ENCODE measurements at places on chromosomes 7 and 10.

DNA sequence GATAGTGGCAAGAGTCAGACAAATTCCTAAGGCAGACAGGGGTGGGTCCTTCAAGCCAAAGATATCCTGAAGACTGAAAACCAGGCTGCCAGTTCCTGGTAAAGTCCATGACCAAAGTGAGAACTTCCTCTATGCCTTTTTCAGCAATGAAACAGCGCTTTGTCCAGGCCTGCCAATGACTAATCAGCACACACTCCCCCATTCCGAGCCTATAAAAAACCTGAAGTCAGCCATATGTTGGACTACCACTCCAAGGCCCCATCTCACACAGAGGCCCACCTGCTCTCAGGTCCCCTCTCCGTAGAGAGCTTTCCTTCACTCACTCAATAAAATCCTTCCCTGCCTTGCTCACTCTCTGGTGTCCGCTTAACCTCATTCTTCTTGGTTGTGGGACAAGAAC is 402.2 kb downstream of the ANKRD7 start:
- no peak for DNase-seq

GRCh38 chr10:124677293-124677699 is 66.9 kb downstream of the FAM53B start:
- no peak for DNase-seq

DNA sequence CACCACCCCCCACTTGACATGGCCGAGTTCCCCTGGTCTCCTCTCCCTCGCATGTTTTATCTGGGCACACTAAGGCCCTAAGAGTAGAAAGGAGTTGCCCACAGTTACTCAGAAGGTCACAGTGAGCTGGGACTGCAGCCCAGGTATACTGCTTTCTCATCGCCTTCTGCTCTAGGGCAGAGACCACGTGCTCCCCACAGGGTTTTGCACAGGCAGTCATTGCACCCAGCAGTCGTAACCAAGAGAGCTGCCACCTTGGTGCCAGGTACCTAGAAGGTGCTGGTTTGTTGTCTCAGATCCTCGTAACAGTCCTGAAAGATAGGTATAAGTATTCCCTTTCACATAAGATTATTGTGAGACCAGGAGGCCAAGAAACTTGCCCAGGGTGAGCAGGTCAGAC is 1.8 kb downstream of the MINDY4 start:
- no peak for DNase-seq

- no peak for DNase-seq
These were observed 37.6 kb downstream of the AKR1C4 start for GRCh38 chr10:5234106-5234860.

GRCh38 chr10:124688889-124689670 is 55.1 kb downstream of the FAM53B start:
- peak; percentile 96 for DNase-seq

DNA sequence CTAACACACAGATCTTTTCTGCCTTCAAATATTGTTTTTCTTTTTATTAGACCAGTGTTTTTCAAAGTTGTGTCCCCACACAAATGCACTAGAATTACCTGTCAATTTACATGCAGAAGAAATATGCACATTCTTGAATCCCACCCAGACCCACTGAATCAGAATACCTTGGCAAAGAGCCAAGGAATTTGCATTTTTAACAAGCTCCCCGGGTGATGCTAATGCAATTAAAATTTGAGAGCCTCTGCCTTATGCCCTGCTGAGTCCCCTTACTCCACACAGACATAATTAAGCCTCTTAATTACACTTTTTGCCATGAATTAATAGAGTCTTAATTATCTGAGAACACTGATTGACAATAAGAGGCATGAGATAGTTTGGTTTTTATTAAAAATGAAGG is 201.2 kb upstream of the GRB10 start:
- DNase-seq, result no peak

GRCh38 chr10:60661637-60662036 is 116.6 kb upstream of the CDK1 start:
- no peak for DNase-seq

DNA sequence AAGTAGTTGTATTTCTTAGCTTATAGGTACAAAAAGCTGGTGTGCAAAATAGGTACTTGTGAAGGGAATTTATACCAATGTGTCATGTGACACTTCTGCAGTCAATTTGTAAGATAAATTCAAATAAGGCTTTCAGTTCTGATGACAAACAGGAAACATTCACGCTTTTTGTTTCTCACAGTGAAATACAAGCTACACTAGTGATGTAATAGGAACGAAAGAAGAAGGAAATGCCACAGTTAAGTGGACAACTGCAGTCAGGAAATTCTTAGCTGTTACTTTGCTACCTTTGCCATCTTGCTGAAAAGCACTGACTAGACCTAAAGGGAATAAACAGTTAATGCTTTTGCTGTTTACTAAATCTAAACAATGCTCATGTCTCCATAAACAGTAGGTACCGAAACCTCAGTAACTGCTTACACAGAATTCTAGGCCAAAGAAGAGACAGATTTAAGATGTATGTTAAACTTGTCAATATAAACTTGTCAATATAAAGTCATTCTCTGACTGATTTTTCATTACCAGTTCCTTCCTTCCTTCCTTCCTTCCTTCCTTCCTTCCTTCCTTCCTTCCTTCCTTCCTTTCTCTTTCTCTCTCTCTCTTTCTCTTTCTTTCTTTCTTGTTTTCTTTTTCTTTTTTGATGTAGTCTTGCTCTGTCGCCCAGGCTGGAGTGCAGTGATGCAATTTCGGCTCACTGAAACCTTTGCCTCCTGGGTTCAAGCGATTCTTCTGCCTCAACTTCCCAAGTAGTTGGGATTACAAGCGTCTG is 10.1 kb downstream of the OTUD1 start:
- DNase-seq, result peak; percentile 71
